ENCODE measurements at places on chromosomes 2 and 18. TPM values are rescaled to one million over a fixed set of nuclear protein-coding genes. Genes with fewer than 3 reads are reported as not detected.

DNA sequence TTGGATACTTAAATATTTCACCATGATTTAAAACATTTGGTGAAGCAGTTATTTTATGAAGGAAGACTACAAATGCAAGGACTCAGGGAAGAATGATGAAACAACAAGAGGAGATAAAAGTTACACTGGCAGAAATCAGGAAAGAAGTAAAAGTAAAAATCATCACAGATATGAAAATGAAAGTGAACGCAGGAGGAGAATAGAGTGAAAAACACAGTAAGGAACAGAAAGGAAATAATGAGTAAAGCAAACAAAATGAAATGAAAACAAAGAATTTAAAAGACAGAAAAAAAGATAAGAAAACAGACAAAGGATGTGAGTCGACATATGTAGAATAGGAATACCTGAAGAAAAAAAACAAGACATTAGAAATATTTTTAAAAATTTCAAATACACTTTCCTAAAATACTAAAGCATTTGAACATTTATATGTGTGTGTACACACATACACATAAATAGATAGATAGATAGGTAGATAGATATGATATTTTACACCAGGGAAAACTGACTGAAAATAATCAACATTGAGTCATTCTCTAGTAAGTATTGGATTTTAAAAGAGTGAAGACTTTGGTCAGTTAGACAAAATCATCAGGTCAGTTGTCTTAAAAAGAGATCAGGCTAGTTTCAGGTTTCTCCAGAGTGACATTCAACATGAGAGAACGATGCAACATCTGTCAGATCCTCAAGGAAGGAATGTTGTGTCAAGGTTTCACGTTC, 12.1 kb upstream of the KDSR start:
- DNase-seq = no peak

- DNase-seq = no peak
Measured at GRCh38 chr2:113217455-113218282, 43.9 kb downstream of the PSD4 start.

DNA sequence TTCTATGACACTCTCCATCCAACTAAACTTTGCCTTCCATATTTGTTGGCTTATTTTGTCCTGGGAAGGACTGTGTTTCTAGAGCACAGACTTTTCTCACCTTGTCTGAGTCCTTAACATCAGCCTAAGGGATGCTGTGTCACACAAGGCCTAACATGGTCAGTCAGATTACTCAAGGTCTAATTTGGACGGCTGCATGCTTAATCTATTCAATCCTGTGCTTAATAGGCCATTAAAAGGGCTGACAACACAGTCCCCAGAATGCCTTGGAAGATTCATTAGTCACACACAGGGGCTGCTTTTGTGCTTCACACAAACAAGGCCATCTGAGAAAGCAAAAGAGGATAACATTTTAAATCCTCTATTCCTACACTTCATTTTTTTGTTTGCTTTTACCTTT, 84.0 kb downstream of the DYNAP start:
- no peak for DNase-seq

DNA sequence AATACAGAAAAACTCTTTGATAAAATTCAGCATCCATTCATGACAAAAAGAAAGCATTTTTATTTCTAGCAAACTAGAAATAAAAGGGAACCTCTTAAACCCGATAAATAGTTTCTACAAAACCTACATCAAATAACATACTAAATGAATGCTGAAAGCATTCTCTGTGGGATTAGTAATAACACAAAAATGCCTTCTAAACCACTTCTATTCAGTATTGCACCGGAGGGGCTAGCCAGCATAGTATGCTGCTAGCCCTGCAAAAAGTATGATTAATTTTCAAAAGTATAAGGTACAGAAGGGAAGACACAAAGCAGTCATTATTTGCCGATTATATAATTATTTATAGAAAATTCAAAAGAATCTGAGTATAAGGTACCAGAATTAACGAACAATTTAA, 145.2 kb downstream of the DTNB start:
- no peak for DNase-seq

DNA sequence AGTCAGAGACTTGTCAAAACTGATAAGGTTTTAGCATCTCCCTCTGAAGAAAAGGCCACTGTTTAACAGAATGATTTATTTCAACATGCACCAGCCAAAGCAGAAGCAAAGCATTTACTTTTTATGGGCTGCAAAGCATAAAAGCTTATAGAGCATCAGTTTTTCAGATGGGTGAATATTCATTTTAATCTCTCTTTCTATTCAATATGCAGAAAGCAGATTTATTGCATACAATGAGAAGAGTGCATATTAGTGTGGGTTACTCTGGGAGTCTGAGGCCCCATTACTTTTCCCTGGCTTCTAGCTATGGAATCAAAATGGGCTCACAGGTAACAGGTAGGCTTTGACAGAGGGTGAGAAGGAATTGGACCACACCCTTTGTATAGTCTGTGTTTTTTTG, 9.0 kb downstream of the PTPRM start:
- DNase-seq = no peak

GRCh38 chr2:159124931-159125467, 156.6 kb downstream of the TANC1 start:
- DNase-seq = no peak

DNA sequence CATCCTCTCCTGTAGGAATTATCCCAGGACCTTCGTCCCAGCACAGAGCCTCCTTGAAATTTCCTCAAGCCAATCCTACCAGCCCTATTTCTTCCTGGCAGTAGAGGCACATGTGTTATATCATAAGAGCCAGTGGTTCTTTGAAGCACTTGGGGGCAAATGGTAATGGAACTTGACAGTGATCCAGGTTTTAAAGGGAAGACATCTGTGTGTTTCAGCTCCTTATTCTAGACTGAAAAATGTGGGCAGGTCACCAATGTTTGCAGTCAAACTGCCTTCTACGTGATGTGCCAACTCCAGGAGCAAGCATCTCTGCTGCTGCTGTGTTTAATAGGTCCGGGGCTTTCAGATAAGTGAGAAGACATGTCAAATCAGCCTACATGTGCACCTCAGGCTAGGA, 157.1 kb downstream of the GALNT14 start:
- no peak for DNase-seq

- DNase-seq = no peak
Measured at GRCh38 chr18:58418361-58418760, 210.5 kb downstream of the ALPK2 start.

Gene PLB1
- total RNA-seq = 0.99 TPM

- no peak for DNase-seq
Measured at GRCh38 chr18:74342416-74343043, 26.9 kb downstream of the C18orf63 start.

GRCh38 chr18:2967357-2967756, 45.6 kb downstream of the LPIN2 start:
- DNase-seq = no peak

Measured in activated naive CD8-positive, alpha-beta T cell treated with anti-CD3 and anti-CD28 coated beads for 36 hours (primary cell).